ENCODE measurements at places on chromosomes 3 and 15. TPM values are rescaled to one million over a fixed set of nuclear protein-coding genes. Genes with fewer than 3 reads are reported as not detected.

The HAUS2 gene
- 17.3 TPM for total RNA-seq

The GPR27 gene
- total RNA-seq = not detected

The AP3S2 gene
- total RNA-seq = 68.4 TPM

The DCLK3 gene
- total RNA-seq = 0.22 TPM

The TRIM42 gene
- not detected for total RNA-seq

The KIAA1143 gene
- total RNA-seq = 25.5 TPM

The SGO1 gene
- not detected for total RNA-seq

The PDE8A gene
- total RNA-seq = 129 TPM

The MCTP2 gene
- 5.5 TPM for total RNA-seq

The C3orf49 gene
- not detected for total RNA-seq

The CLSTN2 gene
- total RNA-seq = 34.8 TPM

The PLA2G4B gene
- 1.1 TPM for total RNA-seq

The CILP gene
- total RNA-seq = 165 TPM

The CLRN1 gene
- not detected for total RNA-seq

The PCLAF gene
- total RNA-seq = 4.6 TPM

The EHHADH gene
- 12.4 TPM for total RNA-seq

The ZFYVE19 gene
- total RNA-seq = 16.1 TPM

The THAP10 gene
- 2.1 TPM for total RNA-seq

The RAB6B gene
- total RNA-seq = 6.3 TPM

The AP3B2 gene
- 0.82 TPM for total RNA-seq

The NUP210 gene
- 1.3 TPM for total RNA-seq

The CALML4 gene
- total RNA-seq = 5.5 TPM

The GOLGA6A gene
- not detected for total RNA-seq

The EPHA6 gene
- 0.98 TPM for total RNA-seq

The GRK7 gene
- 0.16 TPM for total RNA-seq

The IL5RA gene
- 0.98 TPM for total RNA-seq
